ENCODE measurements at places on chromosomes 12 and 14.

GRCh38 chr12:92114834-92115233 is 30.8 kb downstream of the BTG1 start:
- no peak for DNase-seq

DNA sequence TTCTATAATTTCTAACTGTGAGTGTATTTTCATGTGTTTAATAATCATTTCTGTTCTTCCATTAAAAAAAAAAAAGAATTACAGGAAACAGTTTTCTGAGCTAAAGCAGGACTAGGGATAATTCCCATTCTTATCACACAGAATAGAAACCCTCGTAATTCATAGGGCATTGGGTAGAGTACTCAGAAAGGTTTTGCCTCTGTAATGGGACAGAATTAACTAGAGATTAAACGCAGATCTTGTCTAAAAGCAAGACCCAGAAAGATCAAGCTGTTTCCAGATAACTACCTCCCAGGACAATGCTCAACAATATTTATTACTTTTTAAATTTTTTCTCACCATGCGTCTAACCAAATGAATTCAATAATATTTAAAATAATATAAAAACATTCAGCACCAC is 10.2 kb downstream of the GSKIP start:
- no peak for DNase-seq

DNA sequence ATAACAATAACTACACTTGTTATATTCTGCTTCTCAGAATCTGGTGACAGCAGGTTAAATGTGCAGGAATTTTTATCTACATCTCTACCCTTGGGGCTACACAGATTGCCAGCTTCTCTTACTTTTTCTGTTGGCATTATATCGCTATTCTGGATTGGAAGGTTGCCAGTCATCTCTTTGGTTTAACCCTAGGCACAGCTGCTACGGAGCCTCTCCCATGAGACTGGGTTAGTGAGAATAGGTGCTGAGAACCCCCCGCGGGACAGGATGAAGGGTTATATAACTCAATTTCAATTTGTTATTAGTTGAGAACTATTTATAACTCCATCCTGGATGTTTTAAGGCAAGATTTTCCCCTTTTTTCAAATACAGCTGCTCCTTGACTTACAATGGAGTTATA is 73.1 kb downstream of the ACADS start:
- no peak for DNase-seq

DNA sequence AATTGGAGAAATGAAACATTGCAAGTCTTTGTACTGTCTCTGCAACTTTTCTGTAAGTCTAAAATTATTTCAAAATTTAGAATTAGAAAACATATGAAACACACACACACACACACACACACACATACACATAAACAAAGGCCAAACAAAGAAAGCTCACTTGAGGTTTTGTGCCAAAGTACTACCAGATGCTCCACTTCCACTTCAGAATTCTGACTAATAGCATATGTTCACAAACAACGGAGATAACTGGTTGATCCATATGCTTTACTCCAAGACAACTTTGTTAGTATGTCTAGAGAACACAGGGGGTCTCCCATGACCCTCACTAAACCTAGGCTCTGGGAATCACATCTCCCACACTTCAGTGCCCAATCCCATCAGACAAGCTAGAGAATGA is 133.8 kb upstream of the CLEC14A start:
- DNase-seq, result no peak

DNA sequence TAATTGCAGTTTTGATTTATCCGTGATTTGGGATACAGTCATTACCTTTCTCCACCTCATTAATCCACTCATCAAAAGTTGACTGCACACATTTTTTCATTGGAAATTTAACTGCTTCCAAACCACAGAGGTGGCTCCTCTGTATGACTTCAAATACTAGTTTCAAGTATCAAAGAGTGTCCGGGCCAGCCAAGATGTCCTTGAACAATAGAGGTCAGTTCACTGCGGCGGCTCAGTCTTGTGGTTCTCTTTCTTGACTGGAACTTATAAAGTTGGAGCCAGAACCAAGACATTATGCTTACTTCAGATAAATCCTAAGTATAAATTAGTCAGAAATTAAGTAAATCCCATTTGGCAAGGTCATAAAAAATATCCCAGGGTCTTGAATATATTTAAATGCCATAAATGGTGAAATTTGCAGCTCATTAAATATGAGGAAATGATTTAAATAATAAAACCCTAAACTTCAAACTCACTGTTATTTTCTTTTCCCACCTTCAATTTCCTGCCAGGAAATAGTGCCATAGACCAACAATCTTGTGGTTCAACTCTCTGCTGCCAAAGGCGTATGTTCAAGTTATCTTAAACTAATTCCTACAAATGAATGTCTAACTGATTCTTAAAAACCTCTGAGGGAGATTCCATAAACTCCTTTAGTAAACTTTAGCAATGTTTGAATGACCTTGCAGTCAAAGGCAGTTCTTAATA is 360.8 kb downstream of the AEBP2 start:
- no peak for DNase-seq

GRCh38 chr14:23071244-23071920 is 14.1 kb upstream of the CDH24 start:
- DNase-seq, result peak; percentile 74

GRCh38 chr12:659090-659683 is 4.1 kb downstream of the NINJ2 start:
- DNase-seq, result no peak

GRCh38 chr14:85867450-85867849 is 337.5 kb downstream of the FLRT2 start:
- no peak for DNase-seq

- DNase-seq, result no peak
These were observed 243.1 kb downstream of the AKAP6 start for GRCh38 chr14:32571995-32572866.

DNA sequence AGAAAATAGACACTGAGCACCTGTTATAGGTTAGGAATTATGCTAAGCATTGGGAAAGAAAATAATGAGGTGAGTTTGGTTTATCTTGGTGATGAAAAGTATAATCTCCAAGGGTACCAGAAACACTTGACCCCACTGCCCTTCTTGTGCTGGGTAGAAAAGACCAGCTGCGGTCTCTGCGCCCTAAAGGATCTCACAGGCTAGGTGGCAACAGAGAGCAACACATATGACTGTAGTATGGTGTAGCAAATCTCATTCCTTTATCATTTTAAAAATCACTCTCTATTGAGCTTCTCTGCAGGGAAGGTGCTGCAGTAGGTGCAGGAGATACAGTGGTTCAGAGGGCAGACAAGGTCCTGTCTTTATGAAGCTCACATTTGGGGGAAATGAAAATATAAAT is 26.1 kb downstream of the NRXN3 start:
- DNase-seq, result no peak

DNA sequence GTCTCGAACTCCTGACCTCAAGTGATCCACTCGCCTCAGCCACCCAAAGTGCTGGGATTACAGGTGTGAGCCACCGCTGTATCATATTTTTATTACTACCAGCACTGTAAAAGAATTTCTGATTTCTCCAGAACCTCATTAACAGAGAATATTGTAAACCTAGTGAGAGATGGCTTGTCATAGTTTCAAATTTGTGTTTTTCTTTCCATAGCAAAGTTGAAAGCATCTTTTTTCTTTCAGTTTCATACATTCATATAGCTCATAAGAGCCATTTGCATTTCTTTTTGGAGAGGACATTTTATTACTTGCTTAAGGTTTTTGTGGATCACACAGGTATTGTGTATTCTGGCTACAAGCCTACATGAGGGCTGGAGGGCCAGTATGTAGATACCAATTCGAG is 58.0 kb downstream of the MIS18BP1 start:
- no peak for DNase-seq

DNA sequence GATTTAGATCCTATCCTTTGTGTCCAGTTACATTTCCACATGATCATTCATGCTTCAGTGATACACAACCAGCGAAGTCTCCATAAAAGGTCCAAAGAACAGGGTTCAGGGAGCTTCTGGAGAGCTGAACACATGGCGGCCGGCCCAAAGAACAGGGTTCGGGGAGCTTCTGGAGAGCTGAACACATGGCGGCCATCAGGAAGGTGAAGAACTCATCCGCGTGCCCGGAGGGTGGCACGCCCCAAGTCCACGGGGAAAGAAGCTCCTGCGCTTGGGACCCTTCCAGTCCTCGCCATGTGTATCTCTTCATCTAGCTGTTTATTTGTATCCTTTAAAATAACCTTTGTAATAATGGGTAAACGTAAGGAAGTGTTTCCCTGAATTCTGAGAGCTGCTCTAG is 91.9 kb upstream of the FLRT2 start:
- no peak for DNase-seq

DNA sequence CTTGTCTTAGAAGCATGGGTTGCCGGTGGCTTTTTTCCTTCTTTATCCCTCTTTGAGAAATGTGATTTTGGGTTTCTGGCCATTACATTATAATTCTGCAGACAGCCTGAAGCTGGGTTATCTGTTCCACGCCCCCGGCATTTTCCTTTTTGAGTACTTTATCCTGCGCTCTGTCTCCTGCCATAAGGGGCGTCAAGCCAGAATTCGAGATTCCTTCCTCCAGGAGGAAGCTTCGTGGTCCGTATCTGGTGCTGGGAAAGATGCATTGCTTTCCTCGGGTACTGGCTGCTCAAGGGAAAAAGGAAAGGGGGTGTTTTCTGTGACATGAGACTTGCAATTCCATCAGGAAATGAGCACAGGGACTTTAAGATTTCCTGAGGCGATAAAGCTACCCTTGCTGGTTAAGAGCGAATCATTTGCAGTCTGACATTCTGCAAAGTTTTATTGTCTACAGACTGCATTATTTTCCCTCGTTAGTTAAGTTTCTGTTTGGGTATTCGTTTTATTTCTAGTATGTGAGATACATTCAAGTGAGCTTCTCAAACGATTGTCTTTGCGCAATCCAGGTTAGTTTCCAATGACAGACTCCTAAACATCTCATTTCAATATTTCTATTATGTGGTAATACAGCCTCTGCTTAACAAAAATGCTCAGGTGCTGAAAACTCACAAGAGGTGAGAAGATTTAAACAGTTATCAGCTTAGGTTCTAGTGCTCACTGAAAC is 694 bp downstream of the AKAP5 start:
- no peak for DNase-seq

DNA sequence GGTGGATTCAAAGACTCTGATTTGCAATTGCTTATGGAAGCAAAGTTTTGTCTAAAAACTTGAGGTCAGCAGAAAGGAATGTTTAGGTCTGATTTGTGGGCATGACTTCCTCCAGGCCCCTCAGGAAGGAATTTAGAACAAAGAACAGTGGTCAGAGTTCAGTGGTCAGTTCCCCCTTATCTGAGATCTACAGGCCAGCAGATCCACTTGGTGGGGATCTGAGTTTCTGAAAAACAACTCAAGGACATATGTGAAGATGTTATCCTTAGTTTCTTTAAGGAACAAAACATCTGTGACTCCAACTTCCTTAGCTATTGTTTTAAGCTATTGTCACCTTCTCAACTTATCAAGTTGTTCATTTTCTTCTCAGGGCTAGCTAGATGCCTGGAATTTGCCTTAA is 28.0 kb upstream of the NAA30 start:
- DNase-seq, result no peak

Data from inflammatory macrophage (primary cell).